Activated naive CD4-positive, alpha-beta T cell treated with anti-CD3 and anti-CD28 coated beads, Interleukin-2, amount 50 U/mL, for 72 hours (primary cell): ENCODE measurements at places on chromosomes 7 and 10.

- no peak for DNase-seq
These were observed 2.1 kb upstream of the JMJD1C start for GRCh38 chr10:63467841-63468240.

GRCh38 chr10:122267849-122268737 is 3.0 kb upstream of the BTBD16 start:
- DNase-seq, result no peak

DNA sequence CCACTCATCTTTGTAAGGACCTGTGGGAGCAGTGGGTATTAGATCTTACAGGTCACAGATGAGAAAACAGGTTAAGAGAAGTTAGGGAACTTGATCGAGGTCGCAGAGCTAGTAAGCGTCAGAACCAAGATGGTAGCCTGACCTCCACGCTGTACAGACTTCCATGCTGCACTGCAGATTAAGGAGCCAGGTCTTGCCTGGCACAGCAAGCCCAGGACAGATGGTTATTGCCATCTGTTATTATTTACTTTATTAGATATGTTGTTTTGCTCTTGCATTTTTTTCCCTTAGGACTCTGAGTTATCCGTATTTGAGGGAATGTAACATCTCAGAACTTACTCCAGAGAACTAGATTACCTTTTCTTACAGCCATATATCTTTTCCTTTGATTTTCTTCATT is 147.2 kb downstream of the NSUN6 start:
- no peak for DNase-seq

DNA sequence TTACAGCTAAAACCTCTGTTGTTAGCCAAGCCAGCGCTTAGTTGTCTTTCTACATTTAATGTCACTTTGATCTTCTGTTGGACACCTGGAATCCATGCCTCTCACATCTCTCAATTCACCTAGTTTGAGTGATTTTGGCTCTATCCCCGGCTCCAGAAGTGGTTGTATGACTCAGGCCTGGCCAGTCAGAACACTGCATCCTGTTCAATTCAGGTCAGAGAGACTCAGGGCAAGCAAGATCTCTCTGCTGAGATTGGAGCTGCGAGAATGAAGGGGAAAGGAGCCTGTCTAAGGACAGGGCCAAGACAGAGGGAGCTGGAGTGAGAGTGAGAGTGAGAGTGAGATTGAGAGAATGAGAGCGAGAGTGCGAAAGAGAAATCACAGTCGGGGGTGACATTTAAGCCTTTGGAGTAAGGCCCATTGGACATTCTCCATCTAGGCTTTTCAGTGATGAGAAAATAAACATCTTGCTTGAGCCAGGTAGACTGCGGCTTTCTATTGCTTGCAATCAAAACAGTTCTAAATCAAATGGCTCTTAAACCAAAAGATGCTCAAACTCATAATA is 83.3 kb upstream of the DYNC1I1 start:
- DNase-seq, result no peak

- DNase-seq, result no peak
These were observed 9.1 kb downstream of the MDFIC start for GRCh38 chr7:114930829-114931655.

DNA sequence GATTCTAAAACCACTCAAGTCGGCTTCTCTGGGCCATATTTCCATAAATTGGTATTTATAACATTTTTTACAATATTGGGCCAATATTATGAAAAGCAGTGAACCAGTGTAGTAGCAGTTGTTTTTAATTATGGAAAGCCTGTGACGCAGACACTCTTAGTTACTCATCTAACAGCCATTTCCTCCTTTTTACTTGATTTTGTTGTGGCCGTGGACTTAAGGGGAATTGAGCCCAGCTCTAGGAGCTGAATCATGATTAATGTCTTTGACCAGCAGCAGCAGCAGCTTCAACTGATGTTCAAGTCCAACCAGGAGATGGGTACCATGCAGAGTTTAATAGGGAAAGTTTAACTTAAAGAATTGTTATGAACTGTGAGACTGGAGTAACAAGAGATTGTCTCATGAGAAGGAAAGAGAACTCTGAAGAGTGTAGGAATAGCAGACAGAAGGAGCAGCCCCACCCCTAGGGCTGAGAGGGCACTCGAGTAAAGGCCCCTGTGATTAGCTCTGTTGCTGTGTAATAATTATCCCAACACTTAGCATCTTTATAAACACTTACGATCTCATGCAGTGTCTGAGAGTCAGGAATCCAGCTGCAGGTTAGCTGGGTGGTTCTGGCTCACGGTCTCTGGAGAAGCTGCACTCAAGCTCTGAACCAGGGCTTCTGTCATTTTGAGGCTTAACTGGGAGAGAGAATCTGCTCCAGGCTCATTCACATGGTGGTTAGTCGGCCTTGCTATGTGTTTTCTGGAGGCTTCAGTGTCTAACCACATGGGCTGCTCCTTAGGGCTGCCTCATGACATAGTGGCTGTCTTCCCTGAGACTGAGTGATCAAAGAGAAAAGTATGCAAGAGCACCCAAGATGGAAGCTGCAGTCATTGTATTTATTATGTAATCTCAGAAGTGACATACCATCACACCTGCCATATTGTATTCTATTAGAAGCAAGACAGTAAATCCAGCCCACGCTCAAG is 4.6 kb downstream of the LANCL2 start:
- DNase-seq, result no peak

DNA sequence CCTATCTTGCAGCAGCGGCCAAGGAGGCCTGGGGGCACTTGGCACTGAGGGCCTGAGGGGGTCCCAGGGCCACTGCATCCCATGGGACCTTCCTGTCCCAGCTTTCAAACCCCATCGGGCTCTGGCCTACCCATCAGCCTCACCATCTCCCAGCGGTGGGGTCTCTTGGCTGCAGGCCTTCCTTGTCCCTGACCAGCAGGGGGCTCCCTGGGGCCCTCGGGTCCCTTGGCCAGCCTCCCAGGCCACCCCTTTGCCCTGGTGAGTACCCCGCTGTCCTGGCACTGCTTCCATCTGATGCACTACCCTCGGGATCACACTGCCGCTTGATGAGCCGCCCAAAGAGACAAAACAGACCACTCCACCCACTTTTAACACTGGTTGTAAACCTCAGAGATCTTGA is 43.5 kb downstream of the YKT6 start:
- DNase-seq, result no peak

DNA sequence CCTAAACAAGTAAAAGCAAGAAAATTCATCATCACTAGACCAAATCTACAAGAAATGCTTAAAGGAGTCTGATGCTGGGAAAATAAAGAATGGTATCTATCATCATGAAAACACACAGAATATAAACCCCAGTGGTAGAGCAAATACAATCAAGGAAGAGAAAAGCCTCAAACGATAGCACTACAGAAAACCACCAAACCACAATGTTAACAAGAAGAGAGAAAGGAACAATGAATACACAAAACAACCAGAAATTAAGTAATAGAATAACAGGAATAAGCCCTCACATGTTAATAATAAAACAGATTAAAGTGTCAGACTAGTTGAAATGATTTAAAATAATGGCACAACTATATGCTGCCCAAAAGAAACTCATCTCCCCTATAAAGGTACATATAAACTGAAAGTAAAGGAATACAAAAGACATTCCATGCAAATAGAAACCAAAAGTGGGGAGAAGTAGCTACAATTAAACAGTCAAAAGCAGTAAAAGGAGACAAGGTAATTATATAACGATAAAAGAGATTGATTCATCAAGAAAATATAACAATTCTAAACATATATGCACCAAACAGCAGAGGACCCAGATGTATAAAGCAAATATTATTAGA is 77.3 kb downstream of the JMJD1C start:
- DNase-seq, result no peak

- no peak for DNase-seq
These were observed 31.5 kb downstream of the BLVRA start for GRCh38 chr7:43790006-43790405.

GRCh38 chr7:93245525-93246432 is 13.6 kb downstream of the VPS50 start:
- no peak for DNase-seq

- no peak for DNase-seq
These were observed 654.1 kb downstream of the NRG3 start for GRCh38 chr10:82529062-82529461.

- no peak for DNase-seq
These were observed 25.1 kb downstream of the SLC25A40 start for GRCh38 chr7:87850836-87851593.

DNA sequence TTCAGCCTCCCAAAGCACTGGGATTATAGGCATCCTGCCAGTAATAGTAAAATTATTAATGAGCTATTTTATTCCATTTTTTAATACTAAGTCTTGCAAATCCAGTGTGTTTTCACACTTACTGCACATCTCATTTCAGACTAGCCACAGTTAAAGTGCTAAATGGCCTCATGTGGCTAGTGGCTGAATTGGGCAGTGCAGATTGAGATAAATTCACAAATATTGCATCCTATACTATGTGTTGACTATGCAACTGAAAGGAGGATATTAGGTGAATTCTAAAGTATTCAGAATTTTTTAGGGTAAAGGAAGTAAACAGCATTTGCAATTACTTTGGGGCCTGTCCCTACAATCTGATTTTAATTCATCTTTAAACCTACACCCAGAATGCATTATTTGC is 10.2 kb downstream of the APBB1IP start:
- no peak for DNase-seq

GRCh38 chr7:127803626-127804025 is 151.6 kb downstream of the SND1 start:
- DNase-seq, result no peak

DNA sequence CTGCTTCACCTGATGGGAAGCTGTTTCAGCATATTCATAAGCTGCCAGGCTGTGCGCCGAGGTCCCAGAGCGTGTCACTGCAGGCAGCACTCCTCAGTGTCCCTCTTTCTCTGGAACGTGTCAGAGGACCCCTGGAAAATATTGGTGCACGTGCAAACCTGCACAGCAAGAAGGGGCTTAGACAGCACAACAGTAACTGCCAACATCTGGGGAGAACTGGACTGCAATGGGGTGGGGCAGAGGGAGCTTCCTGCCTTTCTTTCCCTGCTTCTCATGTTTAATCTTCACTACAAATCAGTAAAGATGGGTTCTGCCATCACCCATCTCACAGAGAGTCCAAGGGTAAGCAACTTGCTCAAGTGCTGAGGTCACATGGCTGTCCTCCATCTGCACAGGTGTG is 86.5 kb upstream of the GPR26 start:
- DNase-seq, result no peak

DNA sequence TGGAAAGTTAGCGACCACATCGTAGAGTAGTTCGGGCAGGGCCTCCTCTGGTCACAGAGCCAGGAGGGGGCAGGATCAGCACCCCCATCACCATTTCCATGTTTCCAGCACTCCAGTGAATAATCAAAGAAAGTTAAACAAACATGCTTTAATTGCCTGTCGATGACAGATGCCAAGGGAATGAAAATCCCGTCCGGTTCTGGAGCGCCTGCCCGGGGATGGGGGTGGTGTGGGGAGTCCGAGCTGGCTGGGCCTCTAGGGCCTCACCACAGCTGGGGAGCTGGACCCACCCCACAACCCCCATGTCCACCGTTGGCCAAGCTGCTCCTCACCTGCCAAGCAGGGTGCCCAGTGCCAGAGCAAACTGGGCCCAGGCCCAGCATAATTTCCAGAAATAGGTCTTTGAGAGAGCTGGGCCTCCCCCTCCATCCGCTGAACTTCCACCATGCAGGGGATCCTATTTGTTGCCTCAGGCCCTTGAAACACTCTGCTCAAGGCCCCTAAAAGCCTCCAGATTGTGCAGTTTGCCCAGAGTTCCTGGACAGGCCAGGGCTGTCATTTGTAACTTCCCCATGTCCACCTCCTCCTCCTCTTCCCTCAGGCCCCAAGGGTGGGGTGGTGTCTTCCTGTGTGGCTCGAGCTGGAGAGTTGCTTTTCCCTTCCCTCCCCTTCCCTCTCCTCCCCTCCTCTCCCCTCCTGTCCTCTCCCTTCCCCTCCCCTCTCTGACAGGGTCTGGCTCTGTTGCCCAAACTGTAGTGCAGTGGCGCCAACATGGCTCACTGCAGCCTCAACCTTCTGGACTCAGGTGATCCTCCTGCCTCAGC is 101.0 kb downstream of the MYL10 start:
- DNase-seq, result no peak

DNA sequence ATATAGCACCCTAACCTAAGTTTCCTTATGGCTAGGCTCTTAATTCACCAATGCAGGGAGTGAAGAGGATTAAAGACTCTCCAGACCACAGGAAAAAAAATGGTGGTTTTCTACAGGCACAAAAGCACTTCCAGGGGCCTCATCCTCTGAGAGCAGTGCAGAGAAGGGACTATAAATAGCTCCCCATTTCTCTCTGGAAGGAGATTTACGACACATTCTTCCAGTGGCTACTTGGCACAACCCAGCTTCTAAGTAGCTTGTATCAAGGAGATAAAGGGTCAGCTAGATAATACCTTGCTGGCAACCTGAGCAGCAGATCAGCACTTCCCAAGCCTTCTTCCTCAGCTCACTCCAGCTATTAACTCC is 73.5 kb downstream of the CRPPA start:
- DNase-seq, result no peak

DNA sequence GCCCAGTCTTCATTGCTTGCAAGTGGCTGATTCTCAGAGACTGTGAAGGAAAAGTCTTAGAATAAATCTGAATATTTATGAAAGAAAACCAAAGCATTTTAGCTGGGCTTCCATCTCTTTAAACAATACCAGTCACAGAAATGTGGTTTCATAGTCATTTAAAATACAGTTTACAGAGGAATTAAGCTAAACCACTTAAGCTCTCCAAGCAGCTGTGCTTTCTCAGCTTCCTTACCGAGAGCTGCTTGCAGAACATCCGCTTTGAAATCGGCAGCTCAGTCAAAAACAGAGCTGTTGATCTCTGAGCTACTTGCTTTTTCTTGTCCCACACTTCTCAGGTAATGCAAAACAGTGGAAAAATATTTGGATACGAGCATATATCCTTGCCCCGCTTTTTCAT is 134.5 kb downstream of the DYNC1I1 start:
- no peak for DNase-seq

GRCh38 chr7:35430547-35431153 is 176.8 kb upstream of the TBX20 start:
- DNase-seq, result no peak

- no peak for DNase-seq
These were observed 12.9 kb upstream of the ITGB1 start for GRCh38 chr10:32970910-32971309.

DNA sequence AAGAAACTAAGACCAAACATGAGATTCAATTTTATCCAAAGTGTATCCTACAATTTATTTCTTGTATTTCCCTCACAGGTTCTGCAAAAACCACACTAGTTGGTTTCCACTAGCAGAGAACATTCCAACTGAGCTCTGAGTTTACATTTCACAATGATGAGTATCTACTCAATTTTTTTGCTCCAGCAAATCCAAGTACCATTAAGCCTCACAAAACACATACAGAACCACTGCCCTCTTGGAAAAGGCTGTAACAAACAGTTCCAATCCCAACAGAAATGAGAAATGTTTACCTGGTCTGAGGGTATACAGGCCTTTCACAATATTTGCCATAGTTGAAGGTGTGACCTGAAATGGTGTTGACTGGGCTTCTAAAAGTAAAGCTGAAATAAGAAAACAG is 59.9 kb downstream of the CACUL1 start:
- DNase-seq, result no peak
